Smooth muscle cell of trachea (primary cell): ENCODE measurements at places on chromosomes 2 and 18. TPM values are rescaled to one million over a fixed set of nuclear protein-coding genes. Genes with fewer than 3 reads are reported as not detected.

Gene GBX2
- total RNA-seq, result not detected in 2 replicates

Gene ARMC9
- total RNA-seq, result 81.9 and 105 TPM in 2 replicates

Gene CRYBA2
- not detected in 2 replicates for total RNA-seq

Gene RNF144A
- 0.99 and 2.0 TPM in 2 replicates for total RNA-seq
